Right atrium auricular region (tissue), 2 donors: ENCODE measurements at places on chromosomes 2 and 18.

DNA sequence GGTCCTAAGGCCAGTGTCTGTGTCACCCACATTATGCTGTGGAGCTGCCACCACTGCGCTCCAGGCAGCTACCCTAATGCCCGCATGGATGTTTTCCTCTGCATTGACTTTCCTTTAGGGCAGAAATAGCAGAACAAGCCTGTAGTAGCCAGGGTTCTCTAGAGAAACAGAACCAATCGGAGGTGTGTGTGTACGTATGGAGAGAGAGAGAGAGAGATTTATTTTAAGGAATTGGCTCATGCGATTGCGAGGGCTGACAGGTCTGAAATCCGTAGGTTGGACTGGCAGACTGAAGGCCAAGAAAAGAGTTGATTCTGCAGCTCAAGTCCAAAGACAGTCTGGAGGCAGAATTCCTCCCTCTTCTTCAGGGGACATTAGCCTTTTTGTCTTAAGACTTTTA lies 110.3 kb downstream of the LAMA3 start:
- no peaks in the 10 kb centered on the region for H3K27me3 ChIP-seq
- no peak overlapping the region for H3K4me3 ChIP-seq
- no peaks in the 10 kb centered on the region for H3K36me3 ChIP-seq
- H3K4me1 ChIP-seq: no peaks in the 10 kb centered on the region
- no peak overlapping the region for H3K27ac ChIP-seq
- DNase-seq: no peak

DNA sequence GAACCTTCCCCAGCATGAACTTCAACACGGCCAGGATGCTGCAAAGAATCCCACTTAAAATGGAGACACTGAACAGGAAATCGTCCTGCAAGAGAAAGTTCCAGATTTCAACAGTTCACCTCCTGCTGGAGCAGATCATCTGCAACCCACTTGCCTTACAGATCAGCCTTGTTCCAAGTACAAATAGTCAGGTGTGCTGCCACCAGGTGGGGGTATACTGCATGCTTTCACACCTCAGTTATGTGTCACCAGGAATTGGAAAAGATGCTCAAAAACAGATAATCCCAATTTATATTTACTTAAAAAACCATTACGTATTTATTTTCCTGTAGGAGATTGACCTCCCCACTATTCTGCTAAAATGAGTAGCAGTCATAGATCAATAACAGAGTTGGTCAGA lies 212.3 kb downstream of the MGAT5 start:
- DNase-seq: peak; percentile 47
- no peaks in the 10 kb centered on the region for H3K27me3 ChIP-seq
- H3K4me3 ChIP-seq: no peak overlapping the region
- no peaks in the 10 kb centered on the region for H3K36me3 ChIP-seq
- H3K4me1 ChIP-seq: no peaks in the 10 kb centered on the region

DNA sequence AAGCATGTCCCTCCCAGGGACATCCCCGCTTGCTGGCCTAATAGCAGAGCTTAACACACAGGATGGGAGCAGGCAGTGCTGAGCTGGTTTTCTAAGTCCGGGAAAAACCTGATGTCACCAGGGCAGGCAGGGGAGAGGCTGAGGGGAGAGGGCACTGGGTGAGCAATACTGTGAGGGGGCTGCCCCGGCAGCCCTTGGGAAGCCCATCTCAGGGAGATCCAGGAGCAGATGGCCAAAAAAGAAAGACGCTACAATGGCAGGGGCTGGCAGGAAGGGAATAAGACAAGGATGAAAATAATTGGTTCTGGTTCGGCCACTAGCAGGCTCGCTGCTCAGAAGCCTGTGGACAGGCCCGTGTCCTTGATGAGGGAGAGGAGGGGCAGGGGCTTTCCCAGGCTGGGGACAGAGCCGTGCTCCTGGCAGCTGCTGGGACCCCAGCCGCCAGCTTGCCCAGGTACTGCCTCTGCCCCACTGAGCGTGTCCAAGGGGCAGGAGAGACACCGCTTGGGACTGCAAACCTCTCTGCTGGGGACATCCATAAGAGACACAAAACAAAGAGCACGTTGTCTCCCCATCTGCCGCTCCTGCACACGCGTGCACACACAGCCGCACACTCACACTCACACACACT lies 30.2 kb downstream of the SMAD7 start:
- no peak for DNase-seq
- no peak overlapping the region for H3K4me3 ChIP-seq
- H3K4me1 ChIP-seq: peaks cover 59% of the 10 kb centered on the region
- H3K36me3 ChIP-seq: peaks cover 17% of the 10 kb centered on the region
- no peaks in the 10 kb centered on the region for H3K27me3 ChIP-seq

- no peaks in the 10 kb centered on the region for H3K4me1 ChIP-seq
- H3K27me3 ChIP-seq: no peaks in the 10 kb centered on the region
- H3K4me3 ChIP-seq: no peak overlapping the region
- DNase-seq: no peak
- no peaks in the 10 kb centered on the region for H3K36me3 ChIP-seq
Measured at GRCh38 chr18:25062720-25063119, 289.2 kb downstream of the ZNF521 start.

GRCh38 chr2:221791844-221792243 lies 219.7 kb upstream of the EPHA4 start:
- no peak overlapping the region for H3K4me3 ChIP-seq
- H3K27me3 ChIP-seq: no peaks in the 10 kb centered on the region
- H3K4me1 ChIP-seq: no peaks in the 10 kb centered on the region
- H3K36me3 ChIP-seq: no peaks in the 10 kb centered on the region
- DNase-seq: no peak
- H3K27ac ChIP-seq: no peak overlapping the region

DNA sequence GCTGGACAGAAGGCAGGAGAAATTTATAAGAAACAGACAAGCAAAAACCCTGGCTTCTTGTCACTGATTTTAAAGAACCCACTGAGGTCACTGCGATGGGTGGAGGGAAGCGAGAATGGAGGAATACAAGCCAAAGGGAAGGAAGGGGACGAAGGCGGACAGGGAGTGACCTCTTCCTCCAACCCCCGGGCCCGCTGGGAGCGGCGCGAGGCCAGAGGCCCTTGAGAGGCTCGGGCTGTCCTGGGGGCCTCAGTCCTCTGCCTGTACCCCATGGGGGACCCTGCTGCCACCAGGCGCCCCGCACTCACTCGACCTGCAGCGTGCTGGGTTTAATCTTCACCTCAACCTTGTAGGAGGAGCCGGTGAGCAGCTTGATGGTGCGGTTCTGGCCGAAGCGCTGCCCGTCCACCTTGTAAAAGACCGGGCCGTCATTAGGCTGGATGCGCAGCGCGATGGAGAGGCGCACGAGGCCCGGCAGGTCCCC lies 793 bp downstream of the CNRIP1 start:
- H3K4me3 ChIP-seq: peak overlapping the region; percentile 78
- no peak for DNase-seq
- peaks cover 16% of the 10 kb centered on the region for H3K36me3 ChIP-seq
- H3K4me1 ChIP-seq: no peaks in the 10 kb centered on the region
- H3K27me3 ChIP-seq: no peaks in the 10 kb centered on the region
- H3K27ac ChIP-seq: peak overlapping the region; percentile 89
